NCI-H146 (cell line): ENCODE measurements at places on chromosomes 2 and 18.

DNA sequence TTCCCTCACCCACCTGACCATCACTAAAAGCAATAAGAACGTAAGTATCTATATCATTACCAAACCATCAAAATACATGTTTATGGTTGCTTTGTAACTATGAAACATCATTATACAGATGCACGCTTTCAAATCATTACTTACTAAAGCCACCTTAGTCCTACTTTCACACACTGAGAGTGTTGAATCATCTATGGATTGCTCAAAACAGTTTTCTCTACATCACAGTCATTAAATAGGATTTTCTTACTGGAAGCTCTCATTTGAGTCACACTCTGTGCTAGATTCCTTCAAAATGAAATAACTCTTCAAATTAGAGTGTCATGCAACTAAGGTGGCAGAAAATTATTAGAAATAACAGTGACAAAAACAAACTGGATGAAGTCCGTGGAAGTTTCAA is 878.4 kb downstream of the CPS1 start:
- no peak for DNase-seq

GRCh38 chr2:109715313-109715805 is 78.7 kb upstream of the RGPD5 start:
- no peak for DNase-seq

- no peak for DNase-seq
Observed at GRCh38 chr2:172467382-172467781, 40.0 kb downstream of the ITGA6 start.

DNA sequence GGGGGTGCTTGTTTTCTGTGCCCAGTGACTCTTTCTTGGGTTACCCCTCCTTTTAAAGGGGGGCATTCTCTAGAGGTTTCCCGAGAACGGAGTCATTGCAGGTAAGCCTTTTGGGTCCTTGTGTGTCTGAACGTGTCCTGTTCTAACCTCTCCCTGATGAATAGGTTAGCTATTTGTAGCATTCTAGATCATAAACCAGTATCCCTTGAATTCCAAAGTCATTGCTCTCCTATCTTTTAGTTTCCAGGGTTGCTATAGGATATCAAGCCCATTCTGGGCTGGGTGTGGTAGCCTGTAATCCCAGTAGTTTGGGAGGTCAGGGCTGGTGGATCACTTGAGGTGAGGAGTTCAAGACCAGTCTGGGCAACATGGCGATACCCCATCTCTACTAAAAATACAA is 65.9 kb upstream of the YWHAQ start:
- DNase-seq = no peak

DNA sequence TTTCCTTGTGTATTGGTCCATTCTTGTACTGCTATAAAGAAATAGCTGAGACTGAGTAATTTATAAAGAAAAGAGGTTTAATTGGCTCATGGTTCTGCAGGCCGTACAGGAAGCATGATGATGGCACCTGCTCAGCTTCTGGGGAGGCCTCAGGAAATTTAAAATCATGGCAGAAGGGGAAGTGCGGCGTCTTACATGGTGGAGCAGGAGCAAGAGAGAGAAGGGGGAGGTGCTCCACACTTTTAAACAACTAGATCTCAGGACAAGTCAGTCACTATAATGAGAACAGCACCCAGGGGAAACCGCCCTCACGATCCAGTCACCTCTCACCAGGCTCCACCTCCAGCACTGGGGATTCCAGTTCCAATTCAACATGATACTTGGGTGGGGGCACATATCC is 54.3 kb downstream of the MSH2 start:
- no peak for DNase-seq

DNA sequence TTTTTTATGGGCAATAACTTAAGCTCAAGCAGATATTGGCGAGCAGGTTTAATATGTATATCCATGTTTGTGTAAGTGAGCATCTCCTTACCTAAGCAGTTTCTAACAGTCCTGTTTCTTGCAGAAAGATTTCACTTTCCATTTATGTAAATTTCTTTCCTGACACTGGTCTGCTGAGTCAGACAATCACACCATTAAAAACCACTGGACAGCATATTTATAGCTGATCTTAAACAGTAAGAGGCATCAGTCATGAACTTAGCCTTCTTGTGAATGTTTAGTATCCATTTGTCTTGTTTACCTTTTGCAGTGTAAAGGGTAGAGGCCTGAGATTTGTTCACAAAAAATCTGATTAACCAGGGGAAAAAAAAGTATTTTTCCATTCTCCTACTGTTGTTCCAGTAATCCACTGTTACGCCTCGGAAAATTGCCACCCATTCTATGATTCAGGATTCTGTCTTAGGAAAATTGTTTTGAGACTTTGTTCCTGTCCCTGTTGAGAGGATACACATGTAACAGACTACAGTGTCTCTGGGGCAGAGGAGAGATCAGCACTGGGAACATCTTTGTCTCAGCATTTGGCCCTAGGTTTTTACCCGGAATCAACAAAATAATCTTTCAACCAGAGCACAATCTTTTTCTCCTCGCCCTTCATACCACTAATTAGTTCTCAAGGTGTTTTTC is 521.0 kb upstream of the NRP2 start:
- no peak for DNase-seq
